Spinal cord (tissue), 10 donors: ENCODE measurements at places on chromosomes 12 and 14. TPM values are rescaled to one million over a fixed set of nuclear protein-coding genes. Genes with fewer than 3 reads are reported as not detected.

GRCh38 chr14:54650331-54650958 lies 83.5 kb downstream of the SAMD4A start:
- H3K4me1 ChIP-seq, result no peaks in the 10 kb centered on the region
- H3K4me3 ChIP-seq, result no peak overlapping the region

DNA sequence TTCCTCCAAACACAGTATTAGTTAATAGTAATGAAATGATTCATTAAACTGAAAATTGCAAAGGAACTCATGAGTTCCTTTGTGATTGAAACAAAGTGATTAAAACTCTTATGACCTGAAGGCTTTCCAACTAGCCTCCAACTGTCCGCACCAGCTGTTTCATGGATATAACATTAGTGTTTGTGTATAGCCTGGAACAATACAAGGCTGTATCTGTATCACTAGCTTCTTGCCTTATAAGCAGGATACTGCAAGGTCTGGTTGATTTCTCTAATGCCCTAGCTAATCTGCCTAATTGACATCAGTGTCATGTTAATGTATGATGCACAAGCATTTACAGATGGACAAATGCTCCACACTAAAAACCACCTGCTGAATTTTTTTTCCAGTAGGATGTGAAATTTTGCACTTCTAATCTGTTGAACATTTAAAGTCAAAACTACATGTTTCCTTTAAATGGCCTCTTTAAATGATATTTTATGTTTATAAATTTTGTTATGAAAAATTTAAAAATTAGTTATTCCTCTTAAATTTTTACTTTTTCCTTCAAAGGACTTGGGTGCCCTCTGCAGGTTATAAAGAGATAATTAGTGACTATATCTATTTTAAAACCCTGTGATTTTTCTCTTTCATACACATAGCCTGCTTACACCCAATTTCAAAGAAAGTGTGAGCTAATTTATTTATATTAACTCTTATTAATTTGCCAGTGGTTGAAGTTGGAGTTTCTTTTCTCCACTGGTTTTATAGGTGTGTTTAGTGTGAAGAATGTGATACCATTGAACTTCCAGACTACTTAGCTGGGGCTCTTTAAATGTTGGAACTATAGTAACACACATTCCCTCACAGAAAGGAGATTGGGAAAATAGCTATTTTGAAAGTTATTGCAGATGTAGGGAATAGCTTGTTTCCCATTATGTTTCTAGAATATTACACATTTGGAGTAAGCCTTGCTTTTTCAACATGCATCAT lies 25.4 kb downstream of the AP5M1 start:
- H3K4me1 ChIP-seq, result no peaks in the 10 kb centered on the region
- no peaks in the 10 kb centered on the region for H3K27me3 ChIP-seq
- no peaks in the 10 kb centered on the region for H3K36me3 ChIP-seq
- H3K27ac ChIP-seq, result no peak overlapping the region
- H3K4me3 ChIP-seq, result no peak overlapping the region
- peak; percentile 46 for DNase-seq

DNA sequence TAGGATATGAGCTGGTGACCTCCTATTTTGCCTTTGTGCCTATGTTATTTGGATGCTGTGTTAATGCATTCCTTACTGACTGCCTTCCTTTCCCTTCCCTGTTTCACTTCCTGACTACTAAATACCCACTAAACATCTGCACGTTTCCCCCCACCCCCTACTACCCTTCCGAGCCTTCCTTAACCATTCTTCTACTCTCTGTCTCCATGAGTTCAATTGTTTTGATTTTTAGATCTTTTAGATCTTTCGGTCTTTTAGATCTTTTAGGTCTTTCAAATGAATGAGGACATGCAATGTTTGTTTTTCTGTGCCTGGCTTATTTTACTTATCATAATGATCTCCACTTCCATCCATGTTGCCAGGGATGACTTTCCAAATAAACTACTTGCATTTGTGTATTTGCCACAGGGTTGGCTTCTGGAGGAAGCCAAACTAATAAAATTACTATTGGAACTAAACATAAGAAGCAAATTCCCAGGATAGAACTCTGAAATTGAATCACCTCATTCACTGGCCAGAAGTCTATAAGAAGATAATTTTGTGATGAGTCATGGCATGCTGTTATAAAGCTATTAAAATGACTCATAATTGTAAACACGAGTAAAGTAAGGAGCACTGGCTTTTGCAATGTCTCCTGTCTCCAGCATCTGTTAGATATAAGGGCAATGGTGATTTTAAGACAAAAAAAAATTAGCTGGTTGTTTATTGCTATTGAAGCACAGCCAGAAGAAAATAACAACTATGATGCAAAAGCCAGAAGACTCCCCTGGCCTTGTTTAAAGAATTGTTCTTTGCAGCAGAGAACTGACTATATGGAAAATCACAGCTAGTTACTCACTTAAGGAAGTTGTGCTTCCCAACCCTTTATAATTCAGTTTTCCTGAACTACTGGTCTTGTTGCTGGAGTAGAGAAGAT lies 586.3 kb downstream of the LRFN5 start:
- no peak for DNase-seq
- no peak overlapping the region for H3K27ac ChIP-seq

- no peak overlapping the region for H3K4me3 ChIP-seq
- H3K4me1 ChIP-seq, result no peaks in the 10 kb centered on the region
- H3K27ac ChIP-seq, result no peak overlapping the region
- no peak for DNase-seq
- H3K36me3 ChIP-seq, result peaks cover 6% of the 10 kb centered on the region
- no peaks in the 10 kb centered on the region for H3K27me3 ChIP-seq
Observed at GRCh38 chr12:51128919-51129318, 44.0 kb downstream of the TFCP2 start.

- peak overlapping the region; percentile 71 for H3K4me3 ChIP-seq
- H3K27ac ChIP-seq, result peak overlapping the region; percentile 33
- no peaks in the 10 kb centered on the region for H3K4me1 ChIP-seq
Observed at GRCh38 chr14:59920378-59920683, 387 bp downstream of the LRRC9 start.

DNA sequence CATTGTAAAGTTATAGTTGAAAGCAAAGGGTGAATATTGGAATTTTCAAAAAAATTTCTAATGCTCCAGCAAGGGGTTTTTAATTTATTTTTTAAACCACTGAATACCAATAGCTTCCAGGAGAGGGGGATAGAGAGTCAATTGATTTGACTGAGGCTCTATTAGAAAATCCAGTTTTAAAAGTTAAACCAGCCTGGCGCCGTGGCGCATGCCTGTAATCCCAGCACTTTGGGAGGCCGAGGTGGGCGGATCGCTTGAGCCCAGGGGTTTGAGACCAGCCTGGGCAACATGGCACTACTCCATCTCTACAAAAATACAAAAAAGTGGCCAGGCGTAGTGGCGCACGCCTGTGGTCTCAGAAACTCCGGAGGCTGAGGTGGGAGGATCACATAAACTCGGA lies 150.1 kb downstream of the SLC38A4 start:
- H3K27me3 ChIP-seq, result no peaks in the 10 kb centered on the region
- H3K36me3 ChIP-seq, result no peaks in the 10 kb centered on the region
- no peak overlapping the region for H3K4me3 ChIP-seq
- H3K4me1 ChIP-seq, result no peaks in the 10 kb centered on the region
- peak; percentile 71 for DNase-seq

DNA sequence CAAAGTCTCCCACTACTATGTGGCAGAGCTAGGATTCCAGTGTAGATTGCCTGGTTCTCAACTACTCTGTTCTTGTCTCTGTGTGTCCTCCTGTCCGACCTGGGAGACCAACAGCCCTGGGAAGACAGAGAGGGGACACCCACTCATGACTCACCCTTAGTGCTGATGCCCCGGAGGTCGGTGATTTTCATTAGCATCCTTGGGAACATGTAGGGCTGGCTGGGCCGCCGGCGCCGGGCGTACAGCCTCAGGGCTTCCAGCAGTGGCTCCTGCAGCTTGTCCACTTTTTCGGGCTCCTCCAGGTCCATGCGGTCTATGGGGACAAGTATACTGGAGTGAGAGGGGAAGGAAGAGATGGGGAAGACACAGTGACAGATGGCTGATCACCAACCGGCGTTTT lies 5.9 kb upstream of the ITGB7 start:
- H3K4me3 ChIP-seq, result no peak overlapping the region
- peaks cover 32% of the 10 kb centered on the region for H3K36me3 ChIP-seq
- no peak for DNase-seq
- H3K27ac ChIP-seq, result no peak overlapping the region

DNA sequence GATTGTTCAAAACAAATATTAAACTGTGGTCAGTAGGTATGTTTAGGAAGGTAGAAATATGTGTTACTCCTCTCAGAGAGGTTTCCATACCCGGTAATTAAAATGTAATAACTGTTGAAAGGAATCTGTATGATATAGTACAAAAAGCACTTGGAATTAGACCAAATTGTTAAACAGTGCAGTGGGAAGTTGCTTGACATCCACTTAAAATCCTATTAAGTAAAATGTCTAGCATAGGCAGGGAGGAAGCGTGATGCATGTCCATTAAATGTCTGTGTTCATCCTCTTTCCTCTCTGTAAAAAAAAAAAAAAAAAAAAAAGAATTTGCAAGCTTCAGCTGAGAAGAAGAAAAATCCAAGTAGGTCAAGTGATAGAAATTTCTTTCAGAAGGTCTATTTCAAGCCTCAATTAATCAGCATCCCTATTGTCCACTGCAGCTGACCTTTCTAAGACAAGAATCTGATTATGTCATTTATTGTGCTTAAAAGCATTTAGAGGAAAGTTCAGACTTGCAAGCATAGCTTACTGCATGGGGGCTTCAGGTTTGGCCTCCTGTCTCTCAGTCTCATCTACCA lies 265.6 kb upstream of the RGS6 start:
- peaks cover 3% of the 10 kb centered on the region for H3K36me3 ChIP-seq
- DNase-seq, result no peak
- H3K27me3 ChIP-seq, result no peaks in the 10 kb centered on the region
- H3K4me1 ChIP-seq, result no peaks in the 10 kb centered on the region

Gene MDGA2
- 29.8 TPM for polyA plus RNA-seq

Gene NOS1
- 3.0 TPM for polyA plus RNA-seq

Gene HCAR2
- 0.26 TPM for polyA plus RNA-seq

Gene ANKRD33
- polyA plus RNA-seq, result 0.21 TPM
